ENCODE measurements at places on chromosomes 13 and 19.
A peak's percentile ranks its signal among the peaks of the same experiment; 100 is the strongest.

DNA sequence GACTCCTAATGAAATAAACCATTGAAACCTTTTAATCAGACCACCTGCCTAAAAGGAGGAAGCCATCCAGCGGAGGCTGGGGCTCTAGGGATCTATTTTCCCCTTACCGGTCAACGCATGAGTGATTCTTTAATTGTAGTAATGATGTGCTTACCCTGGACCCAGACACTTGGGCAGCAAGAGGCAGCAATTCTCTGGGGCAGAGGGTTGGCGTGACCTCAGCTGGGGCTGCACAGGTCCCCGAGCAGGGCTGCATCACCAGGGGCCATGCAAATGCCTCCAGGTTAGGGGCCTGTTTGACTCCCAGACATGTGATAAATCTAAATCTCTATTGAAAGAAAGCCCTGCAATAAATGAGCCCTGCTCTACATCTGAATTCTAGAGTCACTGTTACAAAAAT lies 194.2 kb upstream of the TSHZ3 start:
- DNase-seq = no peak

DNA sequence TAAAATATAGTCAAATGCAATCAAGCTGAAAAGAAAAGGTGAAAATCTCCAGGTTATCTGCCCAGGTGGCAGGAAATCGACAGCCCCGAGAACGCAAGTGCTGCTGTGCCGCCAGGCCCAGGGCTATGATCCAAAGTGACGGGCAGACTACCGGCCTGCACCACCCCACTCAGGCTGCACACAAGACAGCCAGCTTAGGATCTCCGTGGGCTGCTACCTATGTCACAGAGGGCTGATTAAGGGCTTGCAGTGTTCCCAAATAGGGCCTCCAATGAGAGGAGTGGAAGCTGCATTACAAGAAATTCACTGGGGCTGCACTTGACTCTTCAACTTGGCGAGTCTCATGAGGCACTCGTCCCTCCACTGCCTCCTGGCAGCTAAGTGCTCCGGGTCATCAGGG lies 121.8 kb downstream of the CRYL1 start:
- DNase-seq = no peak

DNA sequence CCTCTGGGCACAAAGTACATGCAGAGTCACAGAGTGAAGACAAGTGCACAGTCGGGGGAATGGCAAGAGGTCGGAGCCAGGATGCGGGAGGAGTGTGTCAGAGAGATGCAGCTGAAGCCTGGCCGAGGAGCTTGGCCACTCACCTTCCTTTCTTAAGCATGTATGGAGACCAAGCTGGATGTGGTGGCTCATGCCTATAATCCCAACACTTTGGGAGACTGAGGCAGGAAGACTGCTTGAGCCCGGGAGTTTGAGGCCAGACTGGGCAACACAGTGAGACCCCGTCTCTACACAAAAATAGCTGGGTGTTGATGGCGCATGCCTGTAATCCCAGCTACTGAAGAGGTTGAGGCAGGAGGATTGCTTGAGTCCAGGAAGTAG lies 67.0 kb downstream of the LATS2 start:
- no peak for DNase-seq

DNA sequence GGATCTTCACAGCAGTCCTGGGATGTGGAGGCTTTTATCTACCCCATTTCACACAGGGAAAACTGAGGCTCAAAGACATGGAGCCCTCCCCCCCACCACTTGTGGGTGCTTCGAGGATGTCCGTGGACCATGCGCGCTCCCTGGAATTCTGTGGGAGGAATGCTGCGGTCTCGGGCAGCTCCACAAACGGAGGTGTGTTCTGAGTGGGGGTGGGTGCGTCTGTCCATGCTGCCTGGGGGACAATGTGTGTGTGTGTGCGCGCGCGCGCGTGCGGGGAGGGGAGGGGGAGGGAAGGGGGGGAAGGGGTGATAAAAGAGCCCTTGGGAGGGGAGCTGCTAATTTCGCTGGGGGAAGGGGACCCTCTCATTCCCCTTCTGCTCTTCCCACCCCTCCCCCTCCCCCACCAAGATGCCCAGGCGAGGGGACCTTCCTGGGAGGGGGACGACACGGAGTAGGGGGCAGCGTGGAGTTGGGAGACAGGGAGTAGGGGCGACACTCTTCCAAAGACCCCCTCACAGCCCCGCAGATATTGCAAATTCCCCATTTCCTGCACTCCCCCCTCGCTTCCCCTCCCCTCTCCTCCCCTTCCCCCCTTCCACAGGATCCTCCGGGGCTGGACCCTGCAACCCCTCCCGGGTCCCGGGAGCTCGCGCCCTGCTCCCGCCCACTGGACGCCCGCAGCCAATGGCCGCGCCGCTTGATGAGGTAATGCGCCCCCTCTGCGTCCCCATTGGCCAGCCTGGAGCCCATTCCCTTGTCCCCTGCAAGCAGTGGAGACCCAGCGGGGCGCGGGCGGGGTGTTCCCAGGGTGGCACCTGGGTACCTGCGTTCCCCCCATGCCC lies 18.9 kb upstream of the ZNRF4 start:
- peak; percentile 68 for DNase-seq

DNA sequence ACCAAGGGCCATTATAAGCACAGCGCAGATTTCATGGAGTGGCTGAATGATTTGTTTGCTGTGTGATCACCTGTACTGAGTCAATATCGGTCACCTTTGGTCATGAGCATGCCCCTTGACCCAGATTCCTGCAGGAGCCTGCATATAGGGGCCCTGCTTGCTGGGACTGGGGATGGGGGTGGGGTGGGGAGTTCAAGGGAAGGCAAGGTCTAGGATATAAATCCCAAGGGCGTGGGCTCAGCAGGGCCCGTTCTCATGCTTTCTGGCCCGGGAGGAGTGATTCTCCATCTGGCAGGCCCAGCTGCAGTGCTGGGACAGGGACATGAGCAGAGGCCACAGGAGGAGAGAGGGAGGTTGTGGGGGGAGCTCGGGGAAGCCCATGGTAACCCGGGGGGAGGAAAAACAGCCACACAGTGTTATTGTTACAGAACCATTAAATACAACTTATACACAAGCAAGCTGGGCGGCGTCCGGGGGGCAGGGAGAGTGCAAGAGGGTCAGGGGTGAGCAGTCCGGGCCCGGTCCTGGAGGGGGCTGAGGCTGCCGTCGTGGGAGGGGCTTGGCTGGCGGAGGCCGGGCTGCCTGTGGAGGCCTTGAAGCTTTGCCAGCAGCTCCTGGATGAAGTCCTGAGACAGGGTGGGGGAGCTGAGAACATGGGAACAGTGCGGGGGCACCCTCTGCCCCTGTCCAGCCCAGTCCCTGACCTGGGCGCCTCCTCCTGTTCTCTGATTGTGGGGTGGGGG lies 5.2 kb downstream of the PPP1R14A start:
- no peak for DNase-seq

DNA sequence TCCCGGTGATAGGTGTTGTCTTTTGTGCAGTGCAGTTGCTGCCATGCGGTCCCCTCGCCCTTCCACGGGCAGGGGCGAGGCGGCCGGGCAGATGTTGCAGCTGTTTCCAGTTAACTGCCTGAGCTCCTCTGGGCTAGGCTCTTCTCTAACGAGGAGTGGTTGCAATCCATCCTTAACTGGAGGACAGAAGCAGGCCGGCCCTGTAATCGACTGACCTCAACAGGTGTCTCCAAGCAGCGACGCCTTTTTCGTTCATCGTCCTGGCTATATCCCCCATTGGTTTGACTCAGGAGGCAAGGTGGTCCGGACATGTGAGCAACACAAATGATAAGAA lies 1.9 kb upstream of the TSC22D1 start:
- no peak for DNase-seq

DNA sequence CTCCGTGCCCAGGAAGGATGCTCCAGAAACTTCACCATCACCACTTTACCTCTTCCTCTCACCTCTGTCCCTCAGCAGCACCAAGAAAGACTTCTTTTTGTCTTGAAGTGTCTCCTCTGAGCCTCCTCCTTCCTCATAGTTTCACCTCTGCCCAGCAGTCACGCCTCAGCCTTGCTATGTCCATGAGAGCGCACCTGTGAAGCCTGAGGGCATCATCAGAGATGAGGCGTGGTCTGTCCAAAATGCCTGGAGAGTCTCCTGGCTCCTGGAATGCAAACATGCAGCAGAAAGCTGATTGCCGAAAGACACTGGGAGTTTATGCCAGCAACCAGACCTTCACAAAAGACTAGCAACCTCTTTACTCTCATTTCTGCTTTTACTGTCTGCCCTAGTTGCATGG lies 336.6 kb downstream of the TEX29 start:
- DNase-seq = no peak

- DNase-seq = no peak
Observed at GRCh38 chr19:2042485-2043250, 8.4 kb downstream of the MKNK2 start.

DNA sequence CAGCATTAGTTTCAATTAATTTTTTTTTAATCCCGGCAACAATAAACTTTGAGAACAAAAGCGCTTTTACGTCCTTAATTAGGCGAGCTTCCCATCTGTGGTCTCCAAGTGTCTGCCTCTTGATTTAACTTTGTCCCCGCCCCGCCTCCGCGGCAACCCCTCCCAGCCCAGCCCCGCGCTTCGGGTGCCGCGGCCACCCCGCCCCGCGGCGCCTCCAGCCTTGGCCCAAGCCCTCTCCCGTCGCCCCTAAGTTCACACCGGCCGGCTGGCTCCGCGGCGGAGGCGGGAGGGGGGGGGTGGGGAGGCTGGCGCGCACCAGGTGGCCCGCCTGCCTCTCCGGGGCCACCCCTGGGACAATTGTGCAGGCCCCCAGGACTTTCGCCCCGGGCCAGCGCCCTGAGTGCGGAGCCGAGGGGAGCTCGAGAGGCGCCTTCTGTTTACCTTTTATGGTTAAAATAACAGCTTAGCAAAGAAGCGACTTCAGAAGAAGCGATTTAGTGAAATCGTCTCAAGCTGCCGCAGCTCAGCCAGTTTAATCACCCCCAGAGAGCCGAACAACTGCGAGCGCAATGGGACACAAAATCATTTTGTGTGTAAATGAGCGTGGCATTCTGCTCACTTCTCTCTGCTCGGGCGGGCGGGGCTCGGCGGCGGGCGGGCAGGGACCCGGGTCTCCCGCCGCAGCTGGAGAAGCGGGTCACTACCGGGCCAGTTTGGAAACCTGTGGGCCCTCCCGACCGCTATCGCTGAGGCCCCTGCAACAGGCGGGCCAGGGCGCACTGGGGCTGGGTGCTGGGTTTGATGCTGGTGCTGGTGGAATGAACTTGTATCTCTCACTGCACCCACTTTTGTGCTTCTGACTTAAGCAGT lies 1.4 kb downstream of the KCTD15 start:
- DNase-seq = no peak

DNA sequence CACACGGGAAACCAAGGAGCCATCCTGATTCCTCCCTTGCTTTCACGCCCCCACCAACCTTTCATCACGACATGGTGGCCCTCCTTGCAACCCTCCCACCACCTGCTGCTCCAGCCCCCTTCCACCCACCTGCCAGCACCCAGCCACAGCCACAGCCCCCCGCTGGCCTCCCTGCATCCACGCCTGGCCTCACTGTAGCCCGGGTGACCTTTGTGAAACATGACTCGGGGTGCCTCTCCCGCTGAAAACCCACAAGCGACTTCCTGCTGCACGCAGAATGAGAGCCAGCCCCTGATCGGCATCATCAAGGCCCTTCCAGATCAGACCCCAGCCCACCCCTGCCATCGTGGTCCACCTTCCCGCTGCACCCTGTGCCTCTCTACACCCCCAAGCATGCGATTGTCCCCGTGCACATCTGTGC lies 14.9 kb downstream of the POP4 start:
- DNase-seq = no peak

DNA sequence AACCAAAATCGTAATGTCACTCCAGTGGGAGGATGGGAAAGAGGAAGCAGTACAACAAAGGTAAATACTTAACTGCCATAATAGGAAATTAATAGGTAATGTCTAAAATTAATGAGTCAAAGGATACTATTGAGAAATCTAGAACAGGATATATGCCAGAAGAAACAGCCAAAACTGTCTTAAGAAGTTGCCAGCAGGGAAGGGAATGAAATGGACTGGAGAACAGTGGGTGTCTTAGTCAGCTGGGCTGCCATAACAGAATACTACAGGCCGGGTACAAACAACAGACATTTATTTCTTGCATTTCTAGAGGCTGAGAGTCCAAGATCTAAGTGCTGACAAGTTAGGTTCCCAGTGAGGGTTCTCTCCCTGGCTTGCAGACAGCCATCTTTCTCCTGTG lies 40.3 kb upstream of the IPO5 start:
- no peak for DNase-seq

- DNase-seq = no peak
Observed at GRCh38 chr13:112970552-112971287, 1.7 kb downstream of the MCF2L start.

- no peak for DNase-seq
Observed at GRCh38 chr13:106987427-106987785, 419.5 kb upstream of the ARGLU1 start.

DNA sequence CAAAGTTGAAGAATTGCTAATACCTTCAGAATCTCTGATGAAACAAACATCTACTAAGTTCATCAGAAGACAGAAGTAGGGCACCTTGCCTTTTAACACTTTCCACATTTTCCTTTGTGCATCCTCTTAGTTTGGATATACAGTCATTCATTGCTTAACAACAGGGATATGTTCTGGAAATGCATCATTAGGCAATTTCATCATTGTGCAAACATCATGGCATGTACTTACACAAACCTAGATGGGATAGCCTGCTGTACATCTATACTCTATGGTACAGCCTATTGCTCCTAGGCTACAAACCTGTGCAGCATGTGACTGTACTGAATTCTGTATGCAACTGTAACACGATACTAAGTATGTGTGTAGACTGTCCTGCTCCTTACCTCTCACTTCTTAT lies 169.8 kb downstream of the SUCLA2 start:
- DNase-seq = peak; percentile 36

GRCh38 chr13:29743201-29743786 lies 107.1 kb downstream of the UBL3 start:
- peak; percentile 19 for DNase-seq

DNA sequence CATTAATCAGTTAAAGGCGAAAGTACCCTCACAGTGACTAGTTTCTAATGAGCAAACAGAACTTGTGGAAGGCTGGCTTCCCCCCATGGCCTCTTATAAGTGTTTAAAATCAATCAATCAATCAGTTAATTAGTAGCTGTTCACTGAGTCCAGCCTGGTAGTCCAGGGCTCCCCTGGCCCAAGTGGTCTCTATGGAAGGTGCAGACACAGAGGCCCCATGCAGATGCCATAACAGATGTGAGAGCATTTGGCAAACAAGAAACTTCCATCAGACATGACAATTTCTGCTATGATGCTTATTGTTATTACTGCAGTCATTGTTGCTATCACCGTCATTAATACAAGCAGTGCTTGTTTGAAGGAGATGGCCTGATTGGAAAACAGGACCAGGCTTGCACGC lies 179.0 kb upstream of the TSHZ3 start:
- DNase-seq = no peak

DNA sequence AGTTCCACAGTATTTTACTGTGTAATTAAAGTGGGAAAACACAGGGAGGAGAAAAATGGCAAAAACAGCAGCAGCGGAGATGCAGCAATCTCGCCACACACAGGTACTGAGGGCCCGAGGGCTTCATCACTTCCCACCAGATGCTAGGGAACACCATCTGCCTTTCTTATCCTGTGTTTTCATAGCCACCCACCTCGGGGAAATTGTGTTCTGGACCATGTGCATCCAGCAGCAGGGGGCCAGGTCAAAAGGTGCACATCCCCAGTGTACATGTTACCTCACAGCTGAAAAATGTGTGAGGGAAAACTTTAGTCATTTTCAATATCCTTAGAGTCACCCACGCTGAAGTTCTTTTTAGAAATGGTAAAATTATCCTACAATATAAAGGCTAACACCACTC lies 30.2 kb downstream of the PDCD5 start:
- no peak for DNase-seq

Data from fibroblast of skin of left biceps (primary cell).